Stimulated activated CD8-positive, alpha-beta memory T cell treated with anti-CD3 and anti-CD28 coated beads, Interleukin-7, amount 100 ng/mL, for 4 hours (primary cell): ENCODE measurements at places on chromosomes 16 and 17.

GRCh38 chr17:14622615-14623101 lies 321.8 kb downstream of the HS3ST3B1 start:
- DNase-seq: no peak

DNA sequence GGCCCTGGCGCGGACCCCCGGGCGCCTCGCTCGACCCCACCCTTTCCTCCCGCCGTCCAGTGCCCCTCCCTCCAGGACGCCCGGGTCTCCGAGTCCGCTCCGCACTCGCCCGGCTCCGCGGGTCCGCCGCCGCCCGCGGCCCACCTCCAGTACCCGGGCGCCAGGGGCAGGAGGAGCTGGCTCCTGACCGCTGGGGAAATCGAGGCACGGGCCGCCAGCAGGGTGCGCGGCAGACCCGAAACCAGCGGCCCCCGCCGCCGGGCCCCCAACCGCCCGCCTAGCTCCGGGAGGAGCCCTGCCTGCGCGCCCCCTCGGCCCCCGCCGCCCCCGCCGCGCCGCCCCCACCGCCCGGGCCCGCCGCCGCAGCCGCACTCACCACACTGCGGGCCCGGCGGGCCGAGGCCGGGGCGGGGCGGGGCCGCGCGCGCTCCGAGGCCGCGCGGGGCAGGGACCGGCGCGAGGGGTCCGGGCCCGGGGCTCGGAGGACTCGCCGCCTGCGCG lies 333 bp downstream of the MAFG start:
- DNase-seq: no peak

GRCh38 chr16:85838381-85838780 lies 38.9 kb downstream of the COX4I1 start:
- no peak for DNase-seq

GRCh38 chr16:56930486-56931270 lies 1.3 kb upstream of the HERPUD1 start:
- DNase-seq: no peak

DNA sequence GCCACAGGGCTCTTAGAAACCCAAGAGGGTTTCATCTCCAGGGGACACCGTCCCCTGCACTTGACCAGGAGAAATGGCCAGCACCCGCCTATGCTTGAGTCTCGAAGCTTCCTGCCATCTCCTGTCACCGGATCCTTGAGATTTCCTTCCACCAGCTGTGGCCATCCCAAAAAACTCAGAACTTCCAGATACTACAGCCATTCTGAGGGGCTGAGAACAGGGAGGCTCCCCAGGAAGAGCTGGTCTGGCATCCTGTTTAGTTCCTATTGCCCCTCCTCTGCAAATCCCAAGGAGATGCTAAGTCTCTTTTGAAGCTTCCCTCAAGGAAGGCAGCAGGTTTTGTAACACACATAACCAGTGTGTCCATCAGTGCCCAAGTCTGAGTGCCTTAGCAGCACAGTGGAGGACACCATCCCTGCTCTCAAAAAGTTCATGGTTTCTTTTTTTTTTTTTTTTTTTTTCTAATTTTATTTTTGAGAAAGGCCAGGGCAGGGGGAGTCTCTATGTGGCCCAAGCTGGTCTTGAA lies 2.0 kb downstream of the UBALD2 start:
- DNase-seq: no peak

- DNase-seq: no peak
Measured at GRCh38 chr17:8846768-8847211, 20.7 kb downstream of the PIK3R6 start.

- DNase-seq: no peak
Measured at GRCh38 chr17:51748749-51749604, 409.5 kb downstream of the CA10 start.
